ENCODE measurements at places on chromosomes 16 and 17.

- peak; percentile 55 for DNase-seq
Measured at GRCh38 chr17:81869221-81870130, 1.7 kb downstream of the ARHGDIA start.

- no peak for DNase-seq
Measured at GRCh38 chr16:48365025-48365600, 20.1 kb downstream of the SIAH1 start.

- DNase-seq: no peak
Measured at GRCh38 chr17:60445144-60445543, 22.9 kb downstream of the CHCT1 start.

- DNase-seq: no peak
Measured at GRCh38 chr16:89525146-89525913, 17.1 kb downstream of the SPG7 start.

DNA sequence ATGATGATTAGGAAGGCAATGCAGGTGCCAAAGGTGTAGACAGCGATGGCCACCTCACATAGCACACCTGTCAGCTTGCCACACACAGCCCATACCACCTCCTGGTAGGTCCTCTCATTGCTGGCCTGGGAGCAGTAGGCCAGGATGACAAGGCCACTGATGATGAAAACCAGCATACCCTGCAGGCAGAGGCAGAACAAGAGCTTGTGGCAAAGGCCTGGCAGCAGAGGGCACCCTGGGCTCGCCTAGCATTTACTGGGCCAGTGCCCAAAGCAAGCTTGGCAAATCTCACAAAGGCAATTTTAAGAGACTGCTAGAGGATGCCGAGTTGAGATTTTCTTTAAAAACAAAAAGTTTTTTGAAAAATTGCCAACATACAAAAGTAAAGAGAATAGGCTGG lies 5.9 kb downstream of the SLC38A7 start:
- peak; percentile 27 for DNase-seq

DNA sequence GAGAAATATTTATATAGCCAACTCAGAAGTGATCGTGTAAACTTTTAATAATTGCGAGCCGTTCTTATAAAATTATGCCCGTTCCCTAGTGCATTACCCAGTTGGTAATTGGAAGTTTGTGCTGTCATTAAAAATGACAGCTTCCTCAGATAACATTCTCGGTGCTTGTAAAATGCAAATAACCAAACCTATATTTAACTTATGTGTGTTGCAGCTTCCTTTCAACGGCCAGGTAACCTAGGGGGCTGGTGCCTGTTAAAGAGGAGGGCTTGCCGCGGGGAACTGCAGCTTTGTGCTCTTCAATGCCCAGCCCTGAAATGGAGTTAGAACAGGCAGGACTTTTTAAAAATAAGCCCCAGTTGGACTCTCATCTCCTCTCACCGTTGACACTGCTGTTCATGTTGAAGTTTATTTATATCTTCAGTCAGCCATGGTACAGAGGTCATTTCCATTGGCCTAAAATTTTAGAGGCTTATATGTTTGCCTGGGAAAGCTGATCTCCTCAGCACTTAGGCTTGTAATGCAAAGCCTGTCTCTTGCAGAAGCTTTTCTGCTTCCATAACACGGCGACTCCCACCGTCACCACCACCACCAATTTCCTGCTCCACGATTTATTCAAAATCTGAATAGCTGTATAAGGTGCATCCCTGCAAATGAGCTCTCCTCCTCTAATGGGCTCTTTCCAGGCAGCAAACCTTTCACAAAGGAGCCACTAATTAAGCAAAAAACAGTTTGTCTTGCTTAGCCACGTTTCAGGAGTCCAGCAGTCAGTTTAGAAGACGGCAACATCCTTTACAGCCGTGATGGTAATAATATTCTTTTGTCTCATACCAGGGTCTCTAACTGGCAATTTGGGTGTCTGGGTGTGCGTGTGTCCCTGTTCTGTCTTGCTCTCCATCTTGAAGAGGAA lies 74.7 kb downstream of the RPA1 start:
- DNase-seq: no peak

DNA sequence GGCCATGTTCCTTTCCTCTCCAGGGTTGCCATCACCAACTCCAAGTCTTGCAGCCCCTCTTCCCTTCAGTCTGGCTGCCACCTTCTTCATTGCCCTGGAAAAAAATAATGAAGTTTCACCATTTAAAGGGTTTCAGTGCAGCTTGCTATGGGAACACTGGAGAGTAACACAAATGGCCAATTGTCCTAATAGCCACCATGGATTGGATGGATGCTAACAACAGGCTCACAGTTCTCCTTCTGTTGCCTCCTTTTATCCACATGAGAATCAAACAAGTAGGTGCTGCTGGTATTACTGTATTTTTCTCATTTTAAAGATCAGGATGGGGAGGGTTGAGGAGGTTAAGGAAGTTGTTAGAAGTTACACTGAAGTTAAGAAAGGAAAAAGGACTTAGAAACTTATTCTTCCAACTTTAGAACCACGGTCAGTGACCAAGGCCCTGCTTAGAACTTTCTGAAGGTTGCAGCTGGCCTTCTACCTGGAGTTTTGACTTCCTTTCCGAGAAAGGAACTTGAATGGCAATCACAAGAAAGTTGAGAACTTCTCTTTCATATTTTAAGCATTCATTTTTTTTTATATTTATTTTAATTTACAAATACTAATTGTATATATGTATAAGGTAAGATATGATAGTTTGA lies 198.0 kb upstream of the MAF start:
- DNase-seq: no peak

DNA sequence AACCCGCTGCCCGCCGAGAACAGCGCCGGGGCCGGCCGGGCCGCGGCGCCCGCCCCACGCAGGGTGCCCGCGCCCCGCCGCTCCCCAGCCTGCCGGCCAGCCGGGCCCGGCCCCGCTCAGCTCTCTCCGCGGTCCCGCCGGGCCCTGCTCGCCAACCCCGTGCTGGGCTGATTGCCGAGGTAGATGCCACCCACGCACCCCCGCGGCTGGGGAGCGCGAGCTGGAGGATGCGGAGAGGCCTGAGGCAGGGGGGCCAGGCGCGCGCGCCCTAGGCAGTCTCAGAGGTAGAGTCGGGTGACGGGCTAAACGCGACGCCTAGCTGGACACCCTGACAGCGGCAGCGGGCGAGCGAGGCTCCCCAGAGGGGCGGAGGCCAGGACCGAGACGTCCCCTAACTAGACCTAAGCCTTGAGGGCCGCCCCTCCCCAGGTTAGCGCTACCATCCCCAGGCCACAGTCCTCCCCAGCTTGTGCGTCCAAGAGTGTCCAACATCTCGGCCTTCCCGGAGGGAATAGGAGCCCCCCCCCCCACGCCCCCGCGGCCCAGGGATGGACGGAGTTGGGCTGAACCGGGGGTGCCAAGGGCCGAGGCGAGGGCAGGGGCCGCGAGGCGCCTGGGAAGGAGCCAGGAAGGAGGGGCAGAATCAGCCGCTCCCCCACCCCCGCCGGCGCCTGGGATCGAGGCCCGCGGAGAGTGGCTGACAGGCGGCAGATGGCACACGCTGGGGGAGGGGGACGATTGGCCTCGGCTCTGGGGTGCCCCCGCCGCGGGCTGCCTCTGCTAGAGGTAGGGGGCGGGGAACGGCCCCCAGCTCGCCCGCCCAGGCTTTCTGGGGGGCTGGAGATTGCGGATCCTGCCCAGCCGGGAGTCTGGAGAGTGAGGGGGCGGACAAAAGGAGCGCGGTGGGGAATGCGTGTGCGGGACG lies 2.5 kb upstream of the ZNF423 start:
- DNase-seq: peak; percentile 59
